ENCODE measurements at places on chromosomes 2 and 18.

DNA sequence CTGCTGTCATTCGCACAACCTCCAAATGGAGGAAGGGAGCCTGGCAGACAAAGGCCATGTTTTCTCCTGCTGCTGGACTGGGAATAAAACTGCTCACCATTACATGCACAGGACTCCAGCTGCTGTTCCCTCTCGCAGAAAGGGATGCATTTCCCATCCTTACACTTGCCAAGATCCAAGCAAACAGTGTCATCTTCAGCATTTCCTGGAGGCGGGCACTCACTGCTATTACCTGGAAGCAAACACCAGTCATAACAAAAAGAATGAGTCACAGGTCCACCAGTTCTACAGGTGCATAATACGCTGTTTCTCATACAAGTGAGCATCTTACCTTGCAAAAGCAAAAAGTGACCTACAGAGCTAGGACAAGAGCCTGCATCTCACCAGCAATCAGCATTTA, 22.7 kb downstream of the IAH1 start:
- DNase-seq: no peak

GRCh38 chr18:35158728-35159450, 81.9 kb upstream of the ZNF397 start:
- DNase-seq: no peak

- no peak for DNase-seq
Measured at GRCh38 chr18:50742952-50743351, 76.9 kb downstream of the MRO start.

DNA sequence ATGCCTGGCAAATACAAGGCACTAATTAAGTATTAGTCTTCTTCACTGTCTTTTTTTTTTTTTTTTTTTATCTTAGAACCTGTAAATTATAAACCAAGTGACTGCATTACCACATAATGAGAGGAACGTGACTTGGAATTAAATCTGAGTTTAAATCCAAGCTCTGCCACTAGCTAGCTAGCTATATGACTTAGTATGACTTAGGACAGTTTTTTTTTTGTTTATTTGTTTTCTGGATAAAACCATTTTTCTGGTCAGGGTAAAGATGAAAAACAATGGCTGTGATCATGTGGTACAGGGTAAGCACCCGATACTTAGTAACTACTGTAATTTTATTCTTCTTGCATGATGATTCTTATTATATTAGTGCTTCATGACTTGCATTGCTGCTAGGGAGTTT, 191.8 kb upstream of the LRRTM1 start:
- no peak for DNase-seq

DNA sequence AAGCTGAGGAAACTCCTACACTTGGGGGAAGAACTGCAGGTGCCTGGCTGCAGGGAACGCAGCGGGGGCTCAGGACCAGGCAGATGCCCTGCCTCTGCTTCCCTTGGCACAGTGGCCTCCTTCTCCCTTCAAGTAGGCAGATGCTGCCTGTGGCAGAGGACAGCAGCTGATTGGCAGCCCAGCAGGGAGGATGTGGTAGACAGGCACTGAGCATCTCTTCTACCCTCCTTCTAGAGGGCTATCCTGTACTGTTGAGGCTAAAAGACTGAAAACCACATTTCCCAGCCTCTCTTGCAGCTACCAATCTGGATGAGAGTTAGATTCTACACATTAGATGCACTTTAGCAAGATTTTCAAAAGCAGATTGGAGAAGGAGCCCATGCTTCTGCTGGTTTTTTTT, 105.7 kb downstream of the MSH2 start:
- no peak for DNase-seq

DNA sequence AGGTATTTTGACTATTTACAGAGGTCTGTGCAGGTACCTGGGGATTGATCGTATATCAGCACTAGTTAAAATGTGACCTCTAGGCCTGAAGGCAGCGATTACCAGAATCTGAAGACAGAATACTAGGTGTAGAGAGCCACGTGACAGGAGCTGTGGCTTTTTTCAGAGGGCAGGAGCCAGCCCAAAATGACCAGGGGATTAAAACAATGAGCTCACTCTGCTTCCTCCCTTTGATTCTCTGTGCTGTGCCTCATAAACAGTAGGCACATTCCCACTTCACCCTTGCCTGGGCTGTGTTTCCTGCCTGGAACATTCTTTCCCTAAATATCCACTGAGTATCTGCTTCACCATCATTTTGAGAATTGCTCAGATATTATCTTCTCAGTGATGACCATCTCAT, 15.2 kb downstream of the ITGAV start:
- DNase-seq: no peak

DNA sequence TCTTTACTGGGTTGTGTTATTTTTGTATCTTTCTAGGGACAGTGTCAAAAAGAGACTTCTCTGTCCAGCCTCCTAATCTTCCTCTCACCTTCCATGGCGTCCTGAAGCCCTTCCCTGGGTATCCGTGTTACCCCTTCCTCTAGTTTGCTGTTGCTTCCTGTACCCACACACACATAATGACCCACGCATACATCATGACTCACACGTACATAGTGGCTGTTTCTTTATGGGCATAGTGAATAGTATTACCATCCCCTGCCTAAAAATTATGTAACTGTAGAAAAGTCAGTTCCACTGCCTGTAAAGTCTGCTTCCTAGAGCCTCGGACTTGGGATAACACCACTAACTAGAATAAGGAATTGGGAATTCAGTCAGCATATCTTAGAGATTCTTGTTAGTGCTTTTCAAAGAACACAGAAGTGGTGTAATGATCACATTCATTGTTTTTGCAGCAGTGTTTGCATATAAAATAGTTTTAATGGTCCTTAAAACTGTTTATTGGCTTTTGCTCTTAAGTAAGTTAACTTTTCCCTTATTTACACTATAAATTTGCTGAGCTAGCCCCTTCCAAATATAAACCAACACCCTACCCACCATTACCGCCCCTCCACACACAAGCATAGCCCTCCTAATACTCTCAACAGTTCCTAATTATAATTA, 308.4 kb upstream of the RAB12 start:
- no peak for DNase-seq

GRCh38 chr2:120312860-120313694, 32.9 kb upstream of the INHBB start:
- DNase-seq: peak; percentile 86
